ENCODE measurements at places on chromosomes 1 and 21. TPM values are rescaled to one million over a fixed set of nuclear protein-coding genes. Genes with fewer than 3 reads are reported as not detected.

SH2D2A gene
- 1.2 TPM for total RNA-seq

KRTAP21-1 gene
- total RNA-seq, result not detected

SH2D1B gene
- not detected for total RNA-seq

FAM131C gene
- total RNA-seq, result 0.28 TPM

RGS21 gene
- not detected for total RNA-seq

LRRC71 gene
- 0.56 TPM for total RNA-seq

ZNF683 gene
- total RNA-seq, result not detected

CCDC185 gene
- total RNA-seq, result not detected

SLX9 gene
- total RNA-seq, result 6.5 TPM

NFASC gene
- 13.8 TPM for total RNA-seq

ZNF593OS gene
- total RNA-seq, result not detected

AGBL4 gene
- not detected for total RNA-seq

SEMA6C gene
- total RNA-seq, result 1.3 TPM

GJC2 gene
- 2.7 TPM for total RNA-seq

LAMC2 gene
- total RNA-seq, result 2.8 TPM

BARHL2 gene
- not detected for total RNA-seq

IGSF3 gene
- 0.85 TPM for total RNA-seq

CFHR3 gene
- not detected for total RNA-seq

PGLYRP3 gene
- total RNA-seq, result not detected

ZZZ3 gene
- total RNA-seq, result 70.2 TPM

S100A7A gene
- total RNA-seq, result not detected

TTC24 gene
- total RNA-seq, result not detected

RNU1-4 gene
- total RNA-seq, result under 0.01 TPM

SLC9C2 gene
- total RNA-seq, result not detected

IL19 gene
- not detected for total RNA-seq

TCP10L gene
- 0.19 TPM for total RNA-seq

PLA2G2D gene
- total RNA-seq, result not detected

NPPA gene
- not detected for total RNA-seq

IFNAR2 gene
- 5.8 TPM for total RNA-seq

S100A8 gene
- not detected for total RNA-seq
